Ureter (tissue), 1 donor: ENCODE measurements at places on chromosomes 6 and 20.

- DNase-seq: no peak
Observed at GRCh38 chr6:142537612-142538478, 236.0 kb downstream of the ADGRG6 start.

GRCh38 chr6:79589701-79590100, 41.4 kb upstream of the SH3BGRL2 start:
- DNase-seq: no peak

GRCh38 chr6:40809627-40810026, 222.5 kb upstream of the LRFN2 start:
- DNase-seq: no peak

DNA sequence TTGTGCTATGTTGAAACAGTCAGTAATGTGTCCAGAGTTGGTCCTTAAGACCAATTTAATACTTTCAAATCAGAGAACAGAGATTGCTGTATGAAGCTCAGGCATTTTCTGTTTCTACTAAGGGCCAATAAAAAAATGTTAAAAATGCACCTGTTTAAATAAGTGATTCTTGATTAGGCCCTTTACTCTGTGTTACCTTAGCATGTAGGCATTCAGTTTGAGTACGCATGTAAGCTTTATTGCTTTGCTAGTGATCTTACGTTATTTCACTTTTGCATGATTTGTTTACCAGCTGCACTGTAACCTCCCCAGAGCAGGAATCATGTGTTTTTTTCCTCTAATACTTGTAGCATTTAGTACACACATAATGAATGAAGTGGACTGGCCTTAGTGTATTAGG, 61.0 kb downstream of the AFG1L start:
- no peak for DNase-seq

DNA sequence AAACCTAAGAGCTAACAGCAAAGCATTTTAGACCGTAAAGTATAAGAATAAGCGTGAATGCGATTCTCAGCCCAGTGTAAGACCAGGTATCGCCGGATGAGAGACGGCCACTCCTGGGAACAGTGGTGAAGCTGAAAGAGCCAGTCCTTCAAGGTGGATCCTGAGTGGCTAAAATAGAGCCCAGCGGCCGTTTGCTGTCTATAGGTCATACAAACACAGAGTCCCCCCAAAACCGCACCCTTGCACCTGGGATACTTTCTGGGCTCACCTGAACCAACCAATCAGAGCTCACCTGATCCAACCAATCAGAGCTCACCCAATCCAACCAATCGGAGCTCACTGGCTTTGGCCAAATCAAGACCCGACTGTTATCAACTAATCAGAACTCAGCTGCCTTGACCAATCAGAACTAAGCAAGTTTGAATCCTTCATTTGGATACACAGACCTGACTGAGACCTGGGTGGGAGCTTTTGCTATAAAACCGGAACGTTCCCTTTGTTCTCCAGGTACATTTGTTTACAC, 248.2 kb downstream of the DLL1 start:
- DNase-seq: no peak

DNA sequence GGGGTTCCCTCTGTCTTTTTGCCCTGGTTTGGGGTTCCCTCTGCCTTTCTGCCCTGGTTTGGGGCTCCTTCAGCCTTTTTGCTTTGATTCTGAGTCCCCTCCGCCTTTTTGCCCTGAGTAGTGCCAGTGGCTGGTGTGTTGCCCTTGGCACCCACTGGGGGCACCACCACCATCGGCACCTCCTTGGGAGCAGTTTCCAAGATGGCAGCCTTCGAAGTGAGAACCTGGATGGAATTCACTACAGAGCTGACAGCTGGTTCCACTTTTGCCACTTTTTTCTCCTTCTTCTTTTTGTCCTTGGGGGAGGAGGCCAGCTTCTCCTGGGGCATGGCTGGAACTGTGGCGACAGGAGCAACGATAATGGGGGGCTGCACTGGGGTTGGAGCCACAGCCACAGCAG, 22.2 kb downstream of the RRBP1 start:
- no peak for DNase-seq

GRCh38 chr6:167682125-167682524, 144.6 kb upstream of the AFDN start:
- DNase-seq: no peak

DNA sequence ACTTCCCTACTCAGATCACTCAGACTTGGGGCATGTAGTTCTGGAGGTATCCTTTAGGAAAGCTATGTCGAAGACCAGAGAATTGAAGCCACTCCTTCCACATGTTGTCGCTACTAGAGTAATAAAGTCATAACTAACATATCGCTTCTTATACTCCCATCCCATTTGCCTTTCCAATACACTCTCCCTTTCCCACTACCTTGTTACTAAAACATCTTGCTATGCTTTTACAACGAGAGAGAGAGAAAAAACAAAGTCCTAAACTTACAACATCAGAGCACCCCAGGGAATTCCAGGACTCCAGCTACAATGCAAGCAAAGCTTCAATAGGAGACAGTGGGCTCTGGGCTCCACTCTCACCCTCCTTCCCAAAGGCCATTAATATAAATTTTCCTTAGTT, 5.1 kb upstream of the LAMP5 start:
- no peak for DNase-seq

GRCh38 chr6:733431-734219, 40.7 kb upstream of the EXOC2 start:
- DNase-seq: no peak

DNA sequence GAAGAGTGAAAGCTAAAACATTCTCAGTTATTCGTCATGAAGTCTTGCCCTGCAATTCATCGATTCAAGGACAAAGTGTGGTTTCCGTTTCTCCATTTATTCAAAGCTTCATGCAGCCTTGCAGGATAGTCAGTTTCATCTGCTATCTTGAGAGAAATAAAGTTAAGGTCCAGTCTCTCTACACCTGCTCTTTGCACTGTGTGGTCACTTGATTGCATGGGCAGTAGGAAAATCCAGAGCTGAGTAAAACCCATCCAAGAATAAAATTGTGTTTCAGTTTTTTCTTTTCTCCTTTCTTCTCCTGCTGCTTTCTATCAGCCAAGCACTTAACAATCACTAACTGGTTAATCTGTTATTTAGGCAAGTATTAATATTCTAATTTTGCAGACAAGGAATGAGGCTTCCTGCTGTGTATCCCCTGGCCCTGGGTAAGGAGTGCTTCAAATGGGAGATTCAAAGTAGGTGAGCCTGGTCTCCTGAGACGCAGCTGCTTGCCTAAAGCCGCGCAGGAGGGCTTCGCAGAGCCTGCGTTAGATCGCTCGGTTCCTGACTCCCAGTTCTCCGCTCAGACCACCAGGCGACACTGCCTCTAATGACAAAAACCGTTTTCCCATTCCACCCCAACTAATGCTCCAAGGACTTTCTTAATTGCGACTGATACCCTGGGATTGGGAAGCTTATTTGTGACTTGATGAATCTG, 808.3 kb downstream of the TFAP2A start:
- no peak for DNase-seq

DNA sequence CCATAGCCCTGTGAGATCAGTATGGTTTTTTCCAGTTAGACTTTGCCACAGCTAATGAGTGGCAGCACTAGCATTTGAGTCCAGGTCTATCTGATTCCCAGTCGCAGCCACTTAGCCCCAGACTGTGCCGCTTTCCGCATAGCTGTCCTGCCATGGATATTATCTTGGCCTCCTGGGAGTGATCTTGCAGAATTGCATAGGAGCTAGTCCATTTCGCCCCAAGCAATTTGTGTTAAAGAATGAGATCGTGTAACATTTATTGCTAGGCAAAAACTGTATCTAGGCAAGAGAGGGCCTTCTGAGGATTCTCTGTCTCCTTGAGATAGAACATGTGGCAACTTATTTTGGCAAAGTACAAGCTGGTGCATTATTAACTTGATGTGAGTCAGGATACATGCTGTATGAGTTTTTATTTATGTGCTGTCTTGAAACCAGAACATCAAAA, 74.2 kb downstream of the EZR start:
- no peak for DNase-seq

- no peak for DNase-seq
Observed at GRCh38 chr6:140874066-140874465, 1258.7 kb upstream of the GJE1 start.

- DNase-seq: no peak
Observed at GRCh38 chr20:43711098-43711654, 15.6 kb downstream of the GTSF1L start.

DNA sequence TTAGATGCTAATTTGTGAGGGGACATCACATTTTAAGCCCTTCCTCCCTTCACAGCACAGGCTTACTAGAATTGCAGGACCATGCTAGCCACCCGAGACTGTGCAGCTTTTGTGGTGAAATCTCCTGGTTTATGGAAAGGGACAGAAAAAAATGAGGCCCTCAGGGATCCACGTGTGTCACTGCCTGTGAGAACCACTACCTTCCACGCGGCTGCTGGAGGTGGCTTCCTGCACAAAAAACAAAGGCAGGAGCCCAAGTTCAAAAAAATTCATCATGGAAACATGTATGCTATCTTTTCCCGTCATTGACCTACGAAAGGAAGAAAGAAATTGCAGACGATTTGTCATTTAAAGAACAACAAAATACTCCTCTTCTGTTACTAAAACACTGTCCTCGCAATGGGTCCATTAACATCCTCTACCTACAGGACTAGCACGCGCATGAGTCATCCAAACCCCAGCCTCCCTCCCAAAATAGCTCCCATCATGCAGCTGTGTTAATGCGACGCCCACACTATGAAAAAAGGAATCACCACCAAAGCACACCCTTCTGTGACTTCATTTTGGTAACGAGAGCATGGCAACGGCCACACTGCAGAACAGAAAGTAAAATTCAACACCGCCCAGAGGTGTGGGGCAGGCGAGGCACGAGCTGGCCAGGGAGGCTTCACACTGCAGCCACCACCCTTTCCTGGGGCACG, 45.7 kb downstream of the RAMACL start:
- DNase-seq: no peak

DNA sequence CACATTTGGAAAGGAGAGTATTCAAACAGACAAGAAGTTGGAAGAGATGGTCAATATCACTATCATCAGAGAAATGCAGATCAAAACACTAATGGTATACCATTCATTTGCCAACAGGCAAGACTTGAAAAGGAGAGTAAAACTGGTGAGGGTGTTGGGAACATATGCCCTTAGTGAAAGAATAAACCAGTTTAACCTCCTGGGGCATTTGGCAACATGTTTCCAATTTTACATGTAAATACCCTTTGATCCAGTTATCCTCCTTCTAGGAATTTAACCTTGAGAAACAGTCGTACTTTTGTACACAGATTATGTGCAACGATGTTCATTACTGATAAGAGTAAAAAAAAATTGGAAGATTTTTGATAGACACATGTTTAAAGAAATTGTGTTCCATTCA, 34.1 kb upstream of the OCSTAMP start:
- no peak for DNase-seq

DNA sequence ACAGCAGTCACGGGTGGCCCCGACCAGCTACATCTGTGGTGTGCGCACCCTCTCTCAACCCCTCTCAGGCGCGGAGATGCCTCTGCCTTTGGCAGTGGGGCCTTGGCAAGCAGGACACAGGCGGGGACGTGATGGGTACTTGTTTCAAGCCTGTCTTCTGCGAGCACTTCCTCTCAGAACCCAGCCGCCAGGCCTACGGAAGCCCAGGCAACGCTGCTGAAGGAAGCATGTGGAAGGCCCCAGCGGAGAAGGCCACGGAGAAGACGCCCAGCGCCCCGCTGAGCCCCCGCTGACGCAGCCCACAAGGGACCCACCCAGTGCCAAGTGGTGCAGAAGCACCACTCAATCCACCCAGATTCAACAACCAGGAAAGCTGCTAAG, 13.0 kb downstream of the SERPINB6 start:
- no peak for DNase-seq

DNA sequence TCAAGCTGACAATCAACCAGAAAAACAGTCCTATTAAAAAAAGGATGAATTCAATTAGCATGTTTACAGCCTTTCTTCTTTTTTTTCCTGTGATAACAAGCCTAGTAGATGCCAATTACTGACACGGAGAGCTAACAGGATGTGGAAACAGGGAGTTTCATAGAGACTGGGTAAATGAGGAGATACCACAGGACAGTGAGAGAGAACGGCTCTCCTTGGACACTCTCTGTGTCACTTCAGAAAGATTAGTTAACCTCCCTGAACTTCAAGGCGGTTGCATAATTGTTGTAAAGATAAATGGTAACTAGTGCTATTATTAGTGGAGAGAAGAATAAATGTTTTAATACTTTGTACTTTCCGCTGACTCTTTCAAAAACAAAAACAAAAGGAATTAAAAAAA, 14.8 kb downstream of the SLC17A5 start:
- no peak for DNase-seq

DNA sequence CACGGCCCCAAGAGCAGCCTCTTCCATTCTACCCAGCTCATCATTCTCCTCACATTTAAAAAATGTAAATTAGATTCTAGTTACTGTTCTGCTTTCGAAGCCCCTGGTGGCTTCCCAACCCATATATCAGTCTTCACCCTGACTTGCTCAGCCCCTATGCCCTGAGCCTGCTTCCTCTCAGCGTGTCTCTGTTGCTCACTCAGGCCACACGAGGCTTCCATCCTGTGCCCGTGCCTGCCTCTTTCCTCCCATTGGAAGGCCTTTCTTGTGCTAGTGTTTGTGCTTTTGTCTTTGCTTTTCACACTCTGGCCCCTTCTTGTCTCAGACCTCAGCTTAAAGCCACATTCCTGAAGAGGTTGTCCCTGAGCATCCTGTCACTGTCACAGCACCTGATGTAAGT, 78.1 kb downstream of the AFDN start:
- DNase-seq: no peak

GRCh38 chr20:13671512-13671911, 32.8 kb upstream of the TASP1 start:
- no peak for DNase-seq

DNA sequence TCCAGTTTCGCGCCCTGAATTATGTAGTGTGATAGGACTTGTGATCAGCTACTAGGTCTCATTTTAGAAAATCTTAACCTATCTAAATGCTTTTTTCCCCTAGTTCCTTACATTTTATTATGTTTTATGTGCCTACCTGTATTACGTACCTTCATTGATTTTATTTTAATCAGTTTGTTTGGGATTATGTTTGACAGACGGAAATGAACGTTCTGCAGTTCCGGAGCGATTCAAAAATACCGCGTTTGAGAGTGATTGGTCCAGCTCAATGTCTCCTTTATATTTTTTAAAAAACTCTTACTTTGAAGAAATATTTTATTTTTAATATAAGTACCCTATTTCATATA, 114.3 kb upstream of the BTN3A2 start:
- DNase-seq: no peak

GRCh38 chr6:24428615-24429014, 25.9 kb downstream of the MRS2 start:
- no peak for DNase-seq

- no peak for DNase-seq
Observed at GRCh38 chr6:46909371-46909770, 12.4 kb downstream of the ADGRF5 start.
